ENCODE measurements at places on chromosomes 5 and 9. TPM values are rescaled to one million over a fixed set of nuclear protein-coding genes. Genes with fewer than 3 reads are reported as not detected.

DNA sequence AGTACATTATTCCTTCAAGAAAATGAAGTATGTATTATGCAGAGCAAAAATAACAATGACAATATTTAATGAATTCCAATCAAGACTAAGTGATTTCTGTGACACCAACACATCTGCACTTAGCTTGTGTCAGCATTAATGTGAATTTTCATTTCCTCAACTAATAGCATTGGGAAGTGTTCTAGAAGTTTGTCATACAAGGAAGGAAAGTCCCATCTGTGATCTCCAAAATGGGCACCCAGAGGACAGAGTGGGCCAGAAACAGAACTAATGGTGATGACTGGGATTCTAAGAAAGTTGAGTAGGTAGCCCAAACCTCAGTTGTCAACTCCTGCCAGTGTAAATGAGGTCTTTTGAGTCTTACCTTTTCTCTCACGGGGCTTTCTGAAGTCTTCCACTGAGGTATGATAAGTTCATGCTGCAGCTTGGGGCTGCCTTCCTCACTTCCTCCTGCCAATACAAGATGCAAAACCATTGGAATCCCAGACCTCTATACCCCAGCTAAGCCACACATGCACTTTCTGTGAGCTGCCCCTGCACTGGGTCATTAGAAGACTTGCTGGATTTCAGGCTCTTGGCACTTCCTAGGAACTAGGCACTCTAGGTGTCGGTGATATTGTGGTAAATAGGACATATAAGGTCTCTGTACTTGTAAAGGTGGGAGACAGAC is 4.9 kb downstream of the ADAM19 start:
- DNase-seq, result no peak

- no peak for DNase-seq
Observed at GRCh38 chr5:91928754-91929521, 545.8 kb upstream of the ARRDC3 start.

GRCh38 chr5:16725575-16725974 is 108.8 kb upstream of the RETREG1 start:
- no peak for DNase-seq

GRCh38 chr5:87195104-87195591 is 72.5 kb upstream of the RASA1 start:
- no peak for DNase-seq

Gene CDKN2B
- 0.54 TPM for polyA plus RNA-seq

GRCh38 chr9:137801023-137801319 is 76.6 kb upstream of the CACNA1B start:
- DNase-seq, result no peak

- DNase-seq, result no peak
Observed at GRCh38 chr5:178469975-178470759, 120.0 kb downstream of the COL23A1 start.

- no peak for DNase-seq
Observed at GRCh38 chr9:20662156-20662555, 21.9 kb upstream of the FOCAD start.

DNA sequence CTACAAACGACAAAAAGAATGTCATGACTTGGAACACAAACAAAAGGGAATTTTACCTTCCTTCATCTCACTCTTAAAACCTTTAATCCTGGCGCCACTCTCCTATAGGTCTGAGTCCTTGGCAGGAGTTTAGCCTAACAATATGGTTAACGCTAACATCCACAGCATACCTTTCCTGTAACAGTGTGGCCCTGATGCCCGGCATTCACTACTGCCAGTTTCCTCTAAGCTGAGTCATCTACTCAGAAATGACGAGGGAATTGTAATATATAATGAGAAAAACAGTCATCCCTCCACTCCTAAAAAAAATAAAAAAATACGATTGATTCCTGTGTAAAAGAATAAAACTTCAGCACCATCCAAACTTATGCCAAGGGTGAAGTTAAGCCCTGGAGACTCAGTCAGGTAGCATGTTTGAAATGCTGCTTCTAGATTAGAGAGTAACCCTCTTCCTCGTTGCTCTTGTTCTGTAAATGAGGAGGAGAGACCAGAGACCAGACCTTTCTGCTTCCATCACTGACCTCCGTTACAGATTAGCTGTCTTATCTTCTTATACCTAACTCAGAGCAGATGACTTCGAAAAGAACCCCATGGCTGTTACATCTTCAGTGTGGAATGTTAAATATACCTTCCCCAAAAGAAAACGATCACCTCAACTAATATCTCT is 37.4 kb downstream of the CCDC125 start:
- no peak for DNase-seq

Gene LHX3
- not detected for polyA plus RNA-seq

Gene CDH12
- 7.1 TPM for polyA plus RNA-seq

- DNase-seq, result no peak
Observed at GRCh38 chr9:88776717-88777497, 214.4 kb upstream of the S1PR3 start.

GRCh38 chr9:84271921-84272556 is 68.5 kb downstream of the SLC28A3 start:
- no peak for DNase-seq

DNA sequence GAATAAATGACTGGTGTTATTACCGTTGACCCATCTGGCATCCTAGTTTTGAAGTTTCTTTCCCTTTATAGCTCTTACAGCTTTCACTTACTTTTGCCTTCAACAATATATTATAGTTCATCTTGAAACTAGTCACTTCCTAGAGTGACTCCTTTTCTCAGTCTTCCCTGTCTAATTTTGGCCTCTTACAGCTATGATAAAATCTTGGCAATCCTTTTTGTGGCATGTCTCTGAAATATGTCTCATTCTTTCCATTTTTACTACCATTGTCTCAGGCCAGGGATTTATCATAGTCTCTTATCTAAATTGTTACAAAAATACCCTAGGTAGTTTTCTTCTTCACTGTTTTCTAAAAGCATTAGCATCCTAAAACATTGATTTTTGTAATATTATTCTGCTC is 621.3 kb upstream of the ZNF608 start:
- no peak for DNase-seq

GRCh38 chr9:110255034-110255462 is 1.3 kb downstream of the TXN start:
- no peak for DNase-seq

- no peak for DNase-seq
Observed at GRCh38 chr9:98100456-98100855, 18.6 kb downstream of the TRIM14 start.

DNA sequence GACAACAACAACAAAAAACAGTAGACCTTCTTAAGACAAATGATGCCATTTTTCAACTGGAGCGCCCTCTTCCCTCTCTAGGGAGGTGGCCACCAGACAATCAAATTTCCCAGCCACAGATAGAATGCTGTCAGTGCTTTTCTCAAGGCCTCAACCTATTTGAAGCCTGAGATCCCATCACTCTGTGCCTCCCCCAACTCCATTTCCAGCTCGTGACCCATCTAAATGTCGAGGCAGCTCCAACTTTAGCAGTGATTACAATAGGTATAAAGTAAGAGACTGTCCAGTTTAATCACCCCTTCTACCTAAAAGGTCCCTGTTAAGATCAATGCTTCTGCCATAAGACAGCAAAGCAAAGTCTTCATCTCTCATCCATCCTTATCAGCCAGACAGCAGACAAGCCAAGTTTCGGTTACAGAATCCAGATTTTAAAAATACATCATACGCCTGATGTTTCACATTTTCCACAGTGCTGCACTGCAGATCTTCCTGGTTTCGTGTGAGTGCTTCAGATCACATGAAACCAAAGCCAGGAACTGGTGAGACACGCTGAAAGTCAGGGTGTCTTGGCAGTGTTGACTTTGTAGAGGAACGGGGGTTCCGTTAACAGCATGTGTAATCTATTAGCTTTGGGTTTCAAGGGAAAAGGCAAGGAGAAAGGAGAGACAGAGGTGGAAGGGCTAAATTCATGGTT is 447.8 kb downstream of the ENC1 start:
- no peak for DNase-seq

Gene PRRC1
- polyA plus RNA-seq, result 74.0 TPM

Gene ENTPD2
- 5.2 TPM for polyA plus RNA-seq

Gene TMEM174
- polyA plus RNA-seq, result 21.9 TPM

- DNase-seq, result no peak
Observed at GRCh38 chr5:11252523-11252922, 491.5 kb upstream of the DAP start.

DNA sequence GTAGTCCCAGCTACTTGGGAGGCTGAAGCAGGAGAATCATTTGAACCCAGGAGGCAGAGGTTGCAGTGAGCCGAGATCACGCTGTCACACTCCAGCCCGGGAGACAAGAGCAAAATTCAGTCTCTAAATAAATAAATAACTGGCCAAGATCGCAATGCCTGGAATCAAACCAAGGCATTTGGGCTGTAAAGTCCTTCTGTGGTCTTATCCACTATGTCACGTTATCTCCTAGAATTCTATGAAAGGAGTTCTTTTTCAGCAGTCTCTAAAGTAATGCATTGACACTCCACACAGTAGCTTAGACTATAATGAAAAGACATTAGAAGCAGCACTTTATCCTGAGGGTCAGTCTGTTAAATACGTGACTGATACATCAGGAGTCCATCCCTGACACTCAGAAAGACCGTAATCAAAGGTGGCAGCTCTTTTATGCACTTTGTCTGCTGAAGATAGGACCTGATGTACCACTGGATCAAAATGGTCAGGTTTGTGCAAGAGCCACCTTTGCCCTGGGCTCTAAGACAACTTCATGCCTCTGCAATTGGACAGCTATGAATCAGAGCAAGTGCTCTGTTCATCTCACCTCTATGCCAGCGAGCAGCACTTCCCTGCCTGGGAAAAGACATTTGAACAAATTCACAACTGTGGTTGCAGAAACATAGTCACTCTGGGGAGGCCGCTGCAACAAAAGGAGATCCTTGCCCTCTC is 31.7 kb upstream of the GNA14 start:
- DNase-seq, result no peak

- no peak for DNase-seq
Observed at GRCh38 chr5:125006011-125006685, 259.7 kb upstream of the ZNF608 start.

- DNase-seq, result no peak
Observed at GRCh38 chr9:127390563-127390962, 6.4 kb upstream of the SLC2A8 start.

- DNase-seq, result no peak
Observed at GRCh38 chr5:96961053-96961452, 25.2 kb downstream of the LNPEP start.

GRCh38 chr5:116830079-116830478 is 255.5 kb upstream of the SEMA6A start:
- DNase-seq, result no peak

Gene REEP2
- polyA plus RNA-seq, result 12.9 TPM

Gene NXNL2
- 3.1 TPM for polyA plus RNA-seq

- no peak for DNase-seq
Observed at GRCh38 chr5:23013395-23013998, 160.4 kb upstream of the CDH12 start.

Measured in left renal cortex interstitium (tissue), 4 donors.